ENCODE measurements at places on chromosomes 4 and X.
A peak's percentile ranks its signal among the peaks of the same experiment; 100 is the strongest.

DNA sequence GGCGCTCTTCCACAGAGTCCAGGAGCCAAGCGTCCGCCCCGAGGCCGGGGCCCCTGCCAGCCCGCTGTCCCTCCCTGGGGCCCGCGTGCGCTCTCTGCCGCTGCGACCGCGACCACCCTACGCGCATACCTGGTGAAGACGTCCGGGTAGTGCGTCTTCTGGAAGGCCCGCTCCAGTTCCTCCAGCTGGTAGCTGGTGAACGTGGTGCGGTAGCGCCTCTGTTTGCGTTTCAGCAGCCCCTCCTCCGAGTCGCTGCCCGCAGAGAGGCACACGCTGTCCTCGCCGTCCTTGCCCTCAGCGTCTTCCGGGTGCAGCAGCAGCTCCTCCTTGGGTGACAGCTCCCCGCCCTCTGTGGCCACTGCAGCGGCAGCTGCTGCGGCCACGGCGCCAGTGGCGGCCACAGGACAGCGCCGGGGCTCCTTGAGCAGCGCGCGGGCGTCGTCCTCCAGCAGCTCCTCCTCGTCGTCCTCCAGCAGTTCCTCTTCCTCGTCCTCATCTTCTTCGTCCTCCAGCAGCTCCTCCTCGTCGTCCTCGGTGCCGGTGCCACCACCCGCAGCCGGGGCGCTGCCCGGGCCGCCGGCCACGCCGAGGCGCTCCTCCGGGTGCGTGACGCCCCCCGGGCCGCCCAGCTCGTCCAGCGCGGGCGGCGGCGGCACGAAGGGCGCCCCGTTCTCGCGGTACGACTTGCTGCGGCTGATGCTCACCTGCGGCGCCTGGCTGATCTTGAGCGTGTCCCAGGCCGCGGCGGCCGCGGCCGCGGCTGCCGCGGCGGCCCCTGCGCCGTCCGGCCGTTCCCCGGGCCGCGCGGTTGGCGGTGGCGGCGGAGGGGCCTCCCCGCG is 2.8 kb downstream of the ARX start:
- DNase-seq: peak; percentile 21

DNA sequence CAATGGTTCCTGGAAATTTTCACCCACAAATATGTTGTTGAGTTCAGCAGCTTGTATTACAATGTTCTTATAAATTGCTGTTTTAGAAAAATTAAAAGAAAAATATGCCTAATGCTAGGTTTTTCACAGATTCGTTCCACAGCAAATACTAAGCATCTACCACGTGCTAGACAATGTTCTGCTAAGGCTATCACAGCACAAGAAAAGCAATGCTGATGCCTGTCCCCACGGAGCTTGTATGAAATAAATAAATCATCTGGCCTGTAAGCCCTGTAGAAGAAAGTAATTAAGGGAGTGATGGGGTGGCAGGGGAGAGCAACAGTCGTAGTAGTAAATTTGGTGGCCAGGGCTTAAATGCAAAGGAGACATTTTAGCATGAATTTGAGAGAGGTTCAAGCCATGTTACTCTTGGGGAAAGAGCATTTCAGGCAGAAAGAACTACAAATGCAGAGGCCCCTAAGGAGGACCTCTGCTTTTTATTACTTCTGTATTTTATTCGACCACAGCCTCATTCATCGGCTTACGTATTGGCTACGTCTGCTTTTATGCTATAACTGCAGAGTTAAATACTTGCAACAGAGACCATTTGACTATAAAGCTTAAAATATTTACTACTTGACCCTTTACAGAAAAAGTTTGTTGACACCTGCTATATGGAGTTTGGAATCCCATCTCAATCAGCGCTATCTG is 36.3 kb downstream of the ARAP2 start:
- DNase-seq: no peak

DNA sequence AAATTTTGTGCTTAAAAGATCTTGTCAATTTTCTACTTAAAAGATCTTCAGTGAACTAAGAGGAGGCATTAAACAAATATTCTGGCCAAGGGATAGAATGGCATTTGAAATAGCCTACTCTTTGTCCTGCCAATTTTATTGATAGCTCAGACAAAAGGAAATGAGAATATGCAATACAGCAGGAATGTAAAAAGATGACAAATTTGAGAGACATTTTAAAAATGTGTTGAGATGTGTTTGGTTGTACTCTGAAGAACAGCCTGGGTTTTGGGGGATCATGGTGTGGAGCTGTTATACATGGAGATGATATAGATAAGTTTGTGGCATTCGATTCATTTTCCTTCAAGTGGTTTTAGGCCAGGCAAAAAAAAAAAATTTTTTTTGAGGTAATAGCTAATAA is 11.6 kb upstream of the MAD2L1 start:
- DNase-seq: no peak

GRCh38 chr4:26237916-26238315 is 82.9 kb upstream of the RBPJ start:
- no peak for DNase-seq

DNA sequence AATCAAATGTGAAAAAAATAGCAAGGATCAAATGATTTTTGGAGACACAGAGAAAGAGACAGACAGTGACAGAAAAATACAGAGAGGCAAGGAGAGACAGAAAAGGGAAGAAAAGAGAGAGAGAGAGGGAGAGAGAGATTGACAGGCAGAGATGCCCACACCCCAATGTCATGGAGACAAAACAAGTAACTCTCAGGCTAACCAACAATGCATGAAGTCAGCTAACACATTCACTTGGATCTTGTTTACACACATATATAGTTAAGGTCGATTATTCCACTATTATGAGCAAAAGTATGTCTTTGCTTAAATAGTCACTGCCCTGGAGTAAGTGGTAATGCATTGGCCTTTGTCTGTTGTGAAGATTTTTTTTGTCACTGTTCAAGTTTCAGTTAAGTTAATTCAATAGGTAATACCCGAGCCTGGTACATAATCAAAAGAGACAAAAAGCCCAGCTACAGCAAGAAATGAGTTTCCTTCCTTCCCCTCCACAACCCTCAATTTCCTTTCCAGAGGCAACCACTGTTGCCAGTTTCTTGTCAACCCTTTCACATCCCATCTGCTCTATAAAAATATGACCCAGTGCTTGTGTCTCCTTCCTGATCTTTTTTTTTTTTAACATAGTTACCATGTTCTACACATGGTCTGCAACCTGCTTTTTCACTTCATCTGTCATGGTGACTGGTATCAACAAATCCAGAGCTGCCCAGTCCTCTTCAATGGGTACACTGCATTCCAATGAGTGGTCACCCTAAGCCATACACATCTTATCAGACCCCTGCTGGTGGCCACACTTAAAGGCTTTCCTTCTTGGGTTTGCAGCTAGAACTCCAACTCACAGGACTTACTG is 52.1 kb downstream of the PROM1 start:
- no peak for DNase-seq
